ENCODE measurements at places on chromosomes 5 and 9.

GRCh38 chr5:112586596-112587062 is 151.1 kb upstream of the APC start:
- no peaks in the 10 kb centered on the region for H3K4me1 ChIP-seq
- no peak overlapping the region for H3K27ac ChIP-seq
- H3K27me3 ChIP-seq = no peaks in the 10 kb centered on the region
- no peaks in the 10 kb centered on the region for H3K36me3 ChIP-seq

DNA sequence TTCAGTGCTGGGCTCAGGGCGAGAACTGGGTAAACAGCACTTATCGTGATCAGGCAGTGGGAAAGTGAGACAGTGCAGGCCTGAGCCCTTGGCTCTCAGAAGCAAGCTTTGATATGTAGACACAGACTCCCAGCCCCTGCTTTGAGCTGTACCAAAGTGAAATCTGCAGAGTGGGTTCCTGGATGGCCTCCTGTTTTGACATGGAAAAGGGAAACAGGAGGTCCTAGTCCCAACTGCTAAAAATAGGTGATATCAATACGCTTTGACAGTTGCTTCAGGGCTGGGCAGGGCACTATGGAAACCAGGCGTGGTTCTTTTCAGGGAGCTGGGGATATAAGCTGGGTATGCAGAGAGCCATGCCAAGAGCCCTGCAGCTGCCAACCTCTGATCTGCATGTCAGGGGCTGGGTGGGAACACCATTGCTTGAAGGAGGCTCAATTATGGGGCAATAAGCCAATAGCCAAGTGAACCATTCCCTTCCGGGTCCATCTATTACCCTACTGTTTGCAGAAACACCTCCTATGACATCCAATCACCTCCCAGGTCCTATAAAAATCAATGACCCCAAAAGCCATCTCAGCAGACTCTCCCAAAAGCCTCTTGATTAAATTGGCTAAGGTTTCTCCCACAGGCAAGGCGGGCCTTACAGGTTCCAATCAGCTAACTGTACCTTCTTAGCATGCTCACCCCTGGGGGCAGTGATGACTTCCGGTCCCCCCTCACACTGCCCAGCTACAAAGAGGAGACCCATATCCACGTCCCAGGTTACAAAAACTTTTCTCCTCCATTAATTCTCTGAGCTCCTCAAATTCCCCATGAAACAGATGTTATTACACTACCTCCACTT is 45.8 kb downstream of the EPB41L4B start:
- H3K27me3 ChIP-seq = peaks cover 22% of the 10 kb centered on the region
- peaks cover 24% of the 10 kb centered on the region for H3K4me1 ChIP-seq
- no peak for DNase-seq
- no peaks in the 10 kb centered on the region for H3K36me3 ChIP-seq
- H3K4me3 ChIP-seq = no peak overlapping the region

DNA sequence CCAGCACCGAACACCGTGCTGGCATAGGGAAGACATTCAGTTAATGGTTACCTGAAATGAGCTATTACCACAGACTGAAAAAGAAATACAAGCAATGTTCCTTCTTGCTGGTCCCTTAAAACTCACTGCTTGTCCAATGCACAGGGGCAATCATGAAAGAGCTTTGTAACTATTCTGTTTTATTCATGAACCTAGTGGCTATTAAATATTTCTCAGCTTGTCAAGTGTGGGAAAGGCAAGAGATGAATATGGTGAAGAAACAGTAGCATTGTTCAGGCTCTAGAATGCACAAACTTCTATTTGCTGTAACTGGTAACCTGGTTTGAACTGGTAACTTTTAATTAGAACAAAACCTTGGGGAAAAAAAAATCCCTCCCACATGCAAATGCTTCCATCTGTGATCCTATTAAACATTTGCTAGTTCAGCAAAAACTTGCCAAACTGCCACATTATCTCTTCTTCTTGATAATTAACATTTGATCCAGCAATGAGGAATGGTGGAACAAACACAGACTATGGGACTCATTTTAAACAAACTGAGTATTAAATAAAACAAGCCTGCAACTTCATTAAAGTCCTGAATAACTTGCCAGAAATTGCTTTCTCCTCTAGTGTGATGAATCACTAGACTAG is 36.1 kb downstream of the YIPF5 start:
- no peaks in the 10 kb centered on the region for H3K4me1 ChIP-seq
- no peak overlapping the region for H3K27ac ChIP-seq
- H3K27me3 ChIP-seq = no peaks in the 10 kb centered on the region
- DNase-seq = no peak
- H3K4me3 ChIP-seq = no peak overlapping the region

DNA sequence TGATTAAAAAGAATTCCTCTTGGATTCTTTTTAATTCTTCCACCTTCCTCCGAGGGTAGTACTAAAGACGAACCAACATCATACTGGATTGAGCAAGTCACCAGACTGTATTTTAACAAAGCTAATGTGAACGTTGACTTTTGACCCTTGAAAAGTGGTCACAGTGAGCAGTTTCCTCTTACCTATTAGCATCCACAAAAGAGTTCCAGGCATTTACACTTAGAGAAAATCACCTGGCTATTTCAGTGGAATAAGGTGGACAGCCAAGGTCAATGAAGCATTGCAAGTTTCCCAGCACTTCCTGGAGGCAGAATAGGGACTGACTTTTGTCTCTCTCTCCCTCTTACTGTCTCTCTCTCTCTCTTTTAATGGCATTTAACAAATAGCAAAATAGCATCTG is 145.1 kb upstream of the DAB2 start:
- H3K27me3 ChIP-seq = no peaks in the 10 kb centered on the region
- H3K36me3 ChIP-seq = no peaks in the 10 kb centered on the region

DNA sequence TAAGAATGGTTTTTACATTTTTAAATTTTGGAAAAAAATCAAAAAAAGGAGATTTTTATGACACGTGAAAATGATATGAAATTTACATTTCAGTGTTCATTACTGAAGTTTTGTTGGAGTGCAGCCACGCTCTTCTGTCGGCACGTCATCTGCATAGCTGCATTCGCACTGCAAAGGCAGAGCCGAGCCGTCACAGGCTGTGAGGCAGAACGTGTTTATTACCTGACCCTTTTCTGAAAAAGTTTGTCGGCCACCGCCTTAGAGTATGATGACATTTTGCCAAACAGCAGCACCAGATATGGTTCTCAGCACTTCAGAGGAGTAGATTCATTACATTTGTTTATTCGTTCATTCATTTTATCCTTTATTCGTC is 24.1 kb downstream of the HRH2 start:
- H3K36me3 ChIP-seq = no peaks in the 10 kb centered on the region
- DNase-seq = no peak
- no peak overlapping the region for H3K27ac ChIP-seq
- no peaks in the 10 kb centered on the region for H3K4me1 ChIP-seq
- no peak overlapping the region for H3K4me3 ChIP-seq

- no peak overlapping the region for H3K27ac ChIP-seq
- no peak overlapping the region for H3K4me3 ChIP-seq
- H3K27me3 ChIP-seq = no peaks in the 10 kb centered on the region
- H3K36me3 ChIP-seq = no peaks in the 10 kb centered on the region
- no peak for DNase-seq
Measured at GRCh38 chr9:133074111-133074651, 12.4 kb downstream of the CEL start.

- no peak for DNase-seq
- H3K27me3 ChIP-seq = no peaks in the 10 kb centered on the region
- H3K4me1 ChIP-seq = peaks cover 49% of the 10 kb centered on the region
- H3K27ac ChIP-seq = no peak overlapping the region
Measured at GRCh38 chr5:56659971-56660370, 155.4 kb upstream of the MAP3K1 start.

- H3K4me1 ChIP-seq = no peaks in the 10 kb centered on the region
- H3K4me3 ChIP-seq = no peak overlapping the region
- no peak for DNase-seq
Measured at GRCh38 chr5:146662229-146662628, 146.2 kb upstream of the GPR151 start.

- DNase-seq = no peak
- H3K4me1 ChIP-seq = peaks cover 29% of the 10 kb centered on the region
- H3K4me3 ChIP-seq = no peak overlapping the region
Measured at GRCh38 chr9:127519301-127520166, 68.2 kb downstream of the LRSAM1 start.

- no peaks in the 10 kb centered on the region for H3K36me3 ChIP-seq
- H3K4me1 ChIP-seq = no peaks in the 10 kb centered on the region
- H3K4me3 ChIP-seq = no peak overlapping the region
Measured at GRCh38 chr5:136776022-136776927, 410.9 kb upstream of the TRPC7 start.

- H3K36me3 ChIP-seq = no peaks in the 10 kb centered on the region
- peaks cover 4% of the 10 kb centered on the region for H3K4me1 ChIP-seq
Measured at GRCh38 chr9:114289106-114289505, 33.8 kb upstream of the ORM1 start.

- no peak overlapping the region for H3K27ac ChIP-seq
- no peak for DNase-seq
- H3K27me3 ChIP-seq = no peaks in the 10 kb centered on the region
Measured at GRCh38 chr9:2764353-2764752, 47.0 kb downstream of the KCNV2 start.

DNA sequence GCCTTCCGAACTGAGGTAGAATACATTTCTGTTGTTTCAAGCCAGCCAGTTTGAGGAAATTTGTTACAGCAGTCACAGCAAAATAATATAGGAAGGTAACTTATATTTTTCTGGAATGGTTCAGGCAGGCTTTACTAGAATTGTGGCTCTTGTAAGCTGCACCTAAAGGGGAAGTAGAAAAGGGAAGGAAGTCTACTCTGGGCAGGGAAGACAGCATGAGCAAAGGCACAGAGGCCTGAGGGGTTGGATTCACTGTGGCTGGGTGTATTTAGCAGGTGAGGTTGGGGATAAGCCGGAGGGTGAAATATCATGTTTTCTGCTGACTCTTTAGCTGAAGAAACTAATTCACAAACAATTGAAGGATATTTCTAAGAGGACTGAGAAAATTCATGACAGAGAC is 183.5 kb downstream of the GAS1 start:
- no peaks in the 10 kb centered on the region for H3K36me3 ChIP-seq
- DNase-seq = no peak
- peaks cover 7% of the 10 kb centered on the region for H3K4me1 ChIP-seq
- no peaks in the 10 kb centered on the region for H3K27me3 ChIP-seq
- H3K27ac ChIP-seq = no peak overlapping the region

DNA sequence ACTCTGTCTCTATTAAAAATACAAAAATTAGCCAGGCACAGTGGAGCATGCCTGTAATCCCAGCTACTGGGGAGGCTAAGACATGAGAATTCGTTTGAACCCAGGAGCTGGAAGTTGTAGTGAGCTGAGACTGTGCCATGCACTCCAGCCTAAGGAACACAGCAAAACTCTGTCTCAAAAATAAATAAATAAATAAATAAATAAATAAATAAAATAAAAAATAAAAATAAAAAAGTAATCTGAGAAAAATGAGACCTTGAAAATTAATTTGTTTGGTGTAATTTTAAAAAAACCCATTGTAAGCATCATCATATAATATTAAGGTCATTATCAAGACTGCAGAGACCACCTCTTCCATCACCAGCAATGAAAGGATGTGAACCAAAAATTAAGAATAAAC is 997.1 kb downstream of the CDH18 start:
- no peaks in the 10 kb centered on the region for H3K27me3 ChIP-seq
- no peak for DNase-seq
- H3K4me1 ChIP-seq = no peaks in the 10 kb centered on the region
- no peaks in the 10 kb centered on the region for H3K36me3 ChIP-seq
- H3K27ac ChIP-seq = no peak overlapping the region

DNA sequence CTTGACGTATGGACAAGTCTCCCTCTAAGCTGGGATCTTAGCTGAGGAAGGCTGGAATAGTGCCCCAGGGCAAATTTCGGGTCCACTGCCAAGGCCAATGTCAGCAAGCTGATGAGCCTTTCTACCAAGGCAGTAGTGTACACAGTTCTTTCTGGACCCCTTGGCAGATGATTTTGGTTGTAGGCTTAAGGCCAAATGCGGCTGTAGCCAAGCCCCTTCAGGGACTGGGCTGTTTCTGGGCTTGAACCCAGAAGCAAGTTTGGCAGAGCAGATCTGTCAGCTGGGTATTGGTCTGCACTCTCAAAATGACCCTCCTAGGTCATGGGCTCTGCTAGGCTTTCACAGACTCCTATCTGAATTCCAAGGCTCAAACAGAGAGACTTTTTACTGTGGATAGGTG is 121.6 kb downstream of the ADAMTSL1 start:
- no peak overlapping the region for H3K4me3 ChIP-seq
- no peak for DNase-seq
- no peaks in the 10 kb centered on the region for H3K27me3 ChIP-seq
- no peaks in the 10 kb centered on the region for H3K36me3 ChIP-seq
- H3K4me1 ChIP-seq = no peaks in the 10 kb centered on the region

DNA sequence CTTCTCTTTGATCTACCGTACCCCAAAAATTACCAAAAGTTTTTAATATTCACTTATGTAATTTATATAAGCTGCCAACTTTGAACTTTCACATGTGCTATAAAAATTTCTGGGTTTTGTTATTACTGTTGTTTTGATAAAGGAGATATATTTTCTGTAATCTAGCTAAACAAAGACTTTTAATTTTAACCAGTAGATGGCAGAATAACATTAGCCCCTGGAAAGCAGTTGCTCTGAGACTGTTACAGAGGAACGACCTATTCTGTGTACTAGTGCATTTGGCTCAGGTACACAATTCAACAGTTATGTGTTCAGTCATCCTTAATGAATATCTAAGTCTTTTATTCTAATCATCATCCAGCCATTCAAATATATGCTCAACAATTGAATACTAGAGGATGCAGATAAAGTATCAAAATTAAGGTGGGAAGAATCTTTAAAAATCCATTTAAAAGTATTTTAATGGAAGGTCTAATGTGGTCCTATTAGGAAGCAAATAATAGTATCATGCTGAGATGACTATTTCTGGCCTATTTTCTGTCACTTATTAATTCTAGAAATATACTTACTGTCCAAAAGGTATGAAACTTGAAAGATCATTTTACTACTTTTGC is 8.6 kb downstream of the KLHL9 start:
- H3K27ac ChIP-seq = no peak overlapping the region
- H3K4me1 ChIP-seq = peaks cover 4% of the 10 kb centered on the region
- H3K27me3 ChIP-seq = no peaks in the 10 kb centered on the region

GRCh38 chr9:21317956-21318923 is 13.1 kb upstream of the IFNA5 start:
- DNase-seq = no peak
- no peaks in the 10 kb centered on the region for H3K36me3 ChIP-seq
- H3K4me3 ChIP-seq = no peak overlapping the region
- H3K4me1 ChIP-seq = peaks cover 37% of the 10 kb centered on the region
- no peaks in the 10 kb centered on the region for H3K27me3 ChIP-seq
